ENCODE measurements at places on chromosomes 13 and 19.

- no peak for DNase-seq
These were observed 1.0 kb downstream of the COL4A1 start for GRCh38 chr13:110305949-110306339.

GRCh38 chr19:17511724-17512573 is 500 bp downstream of the PGLS start:
- DNase-seq, result peak; percentile 43

DNA sequence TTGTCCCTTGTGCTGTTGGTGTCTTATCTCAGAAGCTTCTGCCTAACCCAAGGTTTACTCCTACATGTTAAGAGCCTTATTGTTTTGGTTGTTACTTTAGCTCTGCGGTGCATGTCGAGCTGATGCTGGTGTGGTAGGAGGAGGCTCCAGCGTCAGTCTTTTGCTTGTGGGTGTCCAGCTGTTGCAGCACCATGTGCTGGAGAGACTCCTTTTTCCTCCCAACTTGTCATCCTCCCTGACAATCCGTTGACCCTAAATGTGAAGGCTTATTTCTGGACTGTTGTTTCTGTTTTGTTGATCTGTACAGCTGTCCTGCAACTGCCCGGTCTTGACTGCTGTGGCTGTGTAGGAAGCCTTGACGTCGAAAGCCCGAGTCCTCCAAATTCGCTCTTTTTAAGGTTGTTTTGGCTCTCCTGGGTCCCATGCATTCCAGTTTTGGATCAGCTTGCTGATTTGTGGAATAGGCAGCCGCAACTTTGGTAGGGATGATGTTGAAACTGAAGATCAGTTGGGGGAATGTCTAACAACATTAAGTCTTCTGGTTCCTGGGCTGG is 15.3 kb downstream of the NAXD start:
- DNase-seq, result no peak

DNA sequence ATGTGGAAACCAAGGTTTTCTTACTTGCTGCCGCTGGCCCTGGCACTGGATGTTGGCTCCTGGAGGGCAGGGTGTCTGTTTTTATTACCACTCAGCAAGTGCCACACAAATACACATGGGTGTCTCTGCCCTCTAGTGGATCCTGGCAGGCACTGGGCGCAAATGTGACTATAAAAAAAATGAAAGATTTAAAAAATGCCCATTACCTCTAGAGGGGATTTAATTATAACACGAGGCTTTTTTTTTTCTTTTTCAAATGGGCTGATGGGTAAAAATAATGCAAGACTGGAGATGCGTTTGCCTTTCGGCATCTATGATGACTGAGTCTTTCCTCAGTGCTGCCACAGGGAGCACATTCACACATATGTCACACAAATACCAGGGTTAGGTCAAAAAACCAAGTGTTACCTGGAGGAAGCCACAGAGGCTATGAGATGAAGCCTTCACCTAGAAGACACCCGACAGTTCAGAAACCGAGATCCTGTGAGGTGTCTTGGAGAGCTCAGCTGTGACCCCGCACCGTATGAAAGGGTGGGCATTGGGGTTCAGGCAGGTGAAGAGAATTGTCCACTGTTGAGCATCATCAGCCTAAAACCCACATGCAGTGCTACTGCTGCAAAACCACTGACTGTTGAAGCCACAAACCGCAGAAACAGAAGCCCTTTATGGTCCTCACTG is 25.7 kb downstream of the CHAMP1 start:
- no peak for DNase-seq

All from ascending aorta (tissue), 2 donors.